ENCODE measurements at places on chromosomes 5 and 9. TPM values are rescaled to one million over a fixed set of nuclear protein-coding genes. Genes with fewer than 3 reads are reported as not detected.

Gene PRUNE2
- 558 TPM for total RNA-seq

Gene IQGAP2
- total RNA-seq: 27.0 TPM

Gene CTSV
- not detected for total RNA-seq

Gene RPL7A
- 1,328 TPM for total RNA-seq

Gene EQTN
- 0.78 TPM for total RNA-seq

Gene F2RL1
- 0.88 TPM for total RNA-seq

Gene SPINK4
- total RNA-seq: not detected

Gene BAAT
- total RNA-seq: not detected

Gene KCTD16
- 2.7 TPM for total RNA-seq

Gene ACOT12
- total RNA-seq: 0.45 TPM

Gene SYK
- 15.0 TPM for total RNA-seq

Gene F12
- total RNA-seq: 0.23 TPM

Gene FOXI1
- not detected for total RNA-seq

Gene MED7
- 10.5 TPM for total RNA-seq

Gene GABRA6
- not detected for total RNA-seq

Gene LRRC14B
- total RNA-seq: not detected

Gene HMMR
- 2.2 TPM for total RNA-seq

Measured in aorta (tissue), 5 donors.